ENCODE measurements at places on chromosomes 2 and 18.

DNA sequence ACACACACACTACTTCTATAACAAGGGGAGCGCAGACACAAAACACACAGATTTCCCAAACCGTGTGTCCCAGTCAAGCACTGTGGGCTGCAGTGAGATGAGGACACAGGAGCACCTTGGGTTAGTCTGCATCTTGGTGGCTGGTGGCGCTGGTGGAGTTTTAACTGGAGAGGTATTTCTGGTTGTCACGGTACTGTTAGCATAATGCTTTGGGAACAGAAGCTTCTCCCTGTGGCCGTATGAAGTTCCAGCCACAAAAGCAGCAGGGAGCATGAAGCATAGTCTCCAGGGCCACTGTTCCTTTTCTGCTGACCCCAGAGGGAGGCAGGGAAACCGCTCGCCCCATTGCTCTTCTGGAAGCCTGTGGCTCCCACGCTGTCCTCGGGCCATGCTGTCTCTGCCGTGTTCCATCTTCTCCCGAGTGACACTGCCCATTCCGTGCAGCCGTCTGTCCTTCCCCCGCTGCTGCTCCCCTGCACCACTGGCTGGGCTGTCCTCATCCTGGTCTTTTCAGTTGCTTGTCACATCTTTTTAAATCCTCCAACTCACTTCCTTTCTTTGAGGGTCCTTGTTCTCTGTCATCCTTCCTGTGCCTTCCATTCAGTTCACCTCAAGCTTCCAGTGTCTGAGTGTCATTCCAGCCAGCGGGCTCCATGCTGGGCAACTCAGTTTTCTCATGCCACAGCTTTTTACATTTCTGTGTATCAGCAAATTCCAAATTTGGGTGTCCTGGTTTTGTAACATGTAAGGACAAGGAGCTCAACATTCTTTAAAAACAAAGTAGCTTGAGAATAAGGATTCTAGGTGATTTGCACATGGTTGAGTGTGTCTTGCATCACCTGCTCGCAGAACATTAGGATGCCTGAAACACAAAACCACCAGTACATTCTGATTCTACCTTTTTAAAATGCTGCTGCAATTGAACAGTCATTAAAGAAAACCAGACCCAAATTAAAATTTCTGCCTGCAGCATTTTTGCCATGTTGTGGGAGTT, 125.0 kb downstream of the MTCL1 start:
- no peak for DNase-seq
- H3K4me3 ChIP-seq, result no peak overlapping the region
- no peaks in the 10 kb centered on the region for H3K4me1 ChIP-seq
- no peak overlapping the region for H3K27ac ChIP-seq

DNA sequence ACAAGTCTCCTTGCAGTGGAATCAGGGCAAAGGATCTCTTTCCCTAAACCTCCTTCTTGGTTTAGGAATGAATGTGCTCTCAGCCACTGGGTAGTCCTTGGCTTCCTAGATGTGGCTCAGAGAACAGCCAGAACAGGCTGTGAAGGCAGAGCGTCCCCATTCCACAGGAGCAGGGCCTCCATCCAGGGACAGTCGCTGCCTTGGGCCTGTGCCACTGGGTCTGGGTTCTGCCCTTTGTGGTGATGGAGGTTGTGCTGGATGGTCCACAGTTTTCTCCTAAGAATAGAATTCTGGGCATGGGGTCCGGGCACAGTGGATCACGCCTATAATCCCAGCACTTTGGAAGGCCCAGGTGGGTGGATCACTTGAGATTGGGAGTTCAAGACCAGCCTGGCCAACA, 516.5 kb upstream of the RAB6C start:
- no peaks in the 10 kb centered on the region for H3K36me3 ChIP-seq
- H3K27me3 ChIP-seq, result no peaks in the 10 kb centered on the region
- no peak for DNase-seq
- H3K4me1 ChIP-seq, result no peaks in the 10 kb centered on the region
- no peak overlapping the region for H3K4me3 ChIP-seq

DNA sequence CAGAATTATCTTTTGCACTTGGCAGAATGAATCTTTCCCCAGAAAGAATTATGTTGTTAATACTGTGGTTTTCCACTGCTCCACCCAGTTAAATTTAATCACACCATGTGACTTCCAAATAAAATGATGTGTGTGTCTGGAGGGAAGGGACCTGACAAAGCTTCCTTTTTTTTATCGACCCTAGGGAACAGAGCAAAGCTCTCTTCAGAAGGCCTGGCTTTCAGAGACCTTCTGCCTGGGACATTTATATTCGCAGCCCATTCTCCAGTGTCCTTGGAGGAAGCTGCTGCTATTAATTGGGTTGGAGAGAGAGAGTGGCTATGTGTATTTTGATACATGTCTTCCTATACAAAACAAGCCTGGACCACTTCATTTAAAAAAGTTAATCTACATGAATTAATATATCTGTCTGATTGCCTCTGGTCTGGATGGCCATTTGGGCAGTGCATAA, 233.7 kb downstream of the PRKCE start:
- no peak overlapping the region for H3K27ac ChIP-seq
- H3K4me3 ChIP-seq, result no peak overlapping the region
- DNase-seq, result no peak

- H3K27me3 ChIP-seq, result peaks cover 9% of the 10 kb centered on the region
- H3K4me1 ChIP-seq, result peaks cover 13% of the 10 kb centered on the region
- no peak overlapping the region for H3K27ac ChIP-seq
Observed at GRCh38 chr2:127102521-127103242, 4.3 kb downstream of the BIN1 start.

DNA sequence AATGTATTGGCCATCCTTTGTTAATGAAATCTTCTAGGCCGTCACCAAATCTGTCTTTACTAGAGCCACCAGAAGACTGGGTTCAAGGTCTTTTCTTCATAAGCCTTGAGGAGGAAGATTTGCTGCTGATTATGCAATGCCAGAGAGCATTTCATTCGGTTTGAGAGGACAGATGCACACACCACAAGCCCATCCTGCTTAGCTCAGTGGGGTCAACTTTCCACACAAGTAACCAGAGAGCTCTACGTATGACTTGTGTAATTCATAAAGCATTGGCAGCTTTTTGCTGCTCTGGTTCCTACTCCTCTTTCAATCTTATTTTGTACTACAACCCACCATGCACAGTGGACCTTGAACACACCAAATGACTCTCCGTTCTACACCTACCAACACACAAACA, 106.9 kb downstream of the OSR1 start:
- H3K4me3 ChIP-seq, result no peak overlapping the region
- no peaks in the 10 kb centered on the region for H3K36me3 ChIP-seq
- H3K27ac ChIP-seq, result no peak overlapping the region
- DNase-seq, result no peak

DNA sequence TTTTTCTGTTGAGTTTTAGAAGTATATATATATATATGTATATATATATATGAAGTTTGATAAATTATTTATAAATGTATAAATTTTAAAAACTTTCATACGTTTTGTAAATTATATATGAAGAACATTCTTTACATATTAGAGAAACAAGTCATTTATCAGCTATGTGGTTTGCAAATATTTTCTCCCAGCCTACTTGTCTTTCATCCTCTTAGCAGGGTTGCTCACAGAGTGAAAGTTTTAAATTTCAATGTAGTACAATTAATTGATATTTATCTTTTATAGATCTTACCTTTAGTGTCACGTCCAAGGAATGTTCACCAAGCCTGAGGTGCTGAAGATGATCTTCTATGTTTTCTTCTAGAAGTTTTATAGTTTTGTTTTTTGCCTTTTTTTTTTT, 78.3 kb upstream of the HS6ST1 start:
- no peak overlapping the region for H3K4me3 ChIP-seq
- H3K27ac ChIP-seq, result no peak overlapping the region
- no peaks in the 10 kb centered on the region for H3K4me1 ChIP-seq
- DNase-seq, result no peak

DNA sequence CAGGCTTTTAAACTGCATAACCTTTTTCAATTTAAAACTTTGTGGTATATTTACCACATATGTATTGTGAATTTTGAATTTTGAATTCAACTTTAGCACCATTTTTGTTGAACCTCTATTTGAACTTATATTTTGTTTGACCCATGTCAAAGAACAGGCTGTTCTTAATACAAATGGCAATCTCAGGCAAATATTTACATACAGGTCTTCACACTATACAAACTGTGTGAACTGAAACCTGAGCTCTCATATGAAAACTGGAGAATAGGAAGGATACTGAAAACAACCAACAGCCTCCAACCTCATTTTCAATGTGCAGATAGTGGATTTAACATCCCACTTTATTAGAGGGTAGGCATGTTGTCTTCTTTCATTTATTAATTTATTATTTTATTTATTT, 491.8 kb downstream of the KCNJ3 start:
- H3K4me3 ChIP-seq, result no peak overlapping the region
- no peak for DNase-seq
- no peaks in the 10 kb centered on the region for H3K27me3 ChIP-seq
- no peaks in the 10 kb centered on the region for H3K36me3 ChIP-seq
- H3K4me1 ChIP-seq, result no peaks in the 10 kb centered on the region
- H3K27ac ChIP-seq, result no peak overlapping the region

GRCh38 chr2:9398881-9399780, 24.2 kb downstream of the ITGB1BP1 start:
- no peak overlapping the region for H3K27ac ChIP-seq
- H3K27me3 ChIP-seq, result no peaks in the 10 kb centered on the region
- H3K4me1 ChIP-seq, result peaks cover 3% of the 10 kb centered on the region
- DNase-seq, result no peak
- no peak overlapping the region for H3K4me3 ChIP-seq

DNA sequence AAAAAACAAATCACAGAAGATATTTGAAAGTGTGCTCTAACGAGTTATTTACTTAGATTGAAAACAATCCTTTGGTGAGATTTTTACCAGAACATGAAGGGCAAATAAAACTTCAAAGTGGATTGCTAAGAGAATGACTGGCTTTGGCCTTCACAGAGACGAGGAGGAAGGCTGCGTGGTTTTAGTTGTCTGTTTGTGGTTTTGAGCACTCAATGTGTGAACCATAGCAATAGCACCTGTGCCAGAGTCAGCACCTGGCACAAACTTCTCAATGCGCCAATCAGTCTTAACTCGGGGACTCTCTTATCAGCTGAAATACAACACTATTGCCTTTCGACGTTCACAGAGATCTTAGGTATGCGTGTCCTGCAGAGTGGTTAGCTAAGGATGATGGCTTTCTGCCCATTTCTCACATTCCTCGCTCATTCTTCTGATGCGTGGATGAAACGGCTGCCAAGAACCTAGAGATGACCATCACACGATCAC, 70.0 kb downstream of the MBP start:
- H3K27ac ChIP-seq, result peak overlapping the region; percentile 93
- peaks cover 5% of the 10 kb centered on the region for H3K36me3 ChIP-seq
- peak; percentile 61 for DNase-seq
- no peaks in the 10 kb centered on the region for H3K27me3 ChIP-seq

- DNase-seq, result no peak
- no peak overlapping the region for H3K4me3 ChIP-seq
- H3K27ac ChIP-seq, result no peak overlapping the region
- H3K4me1 ChIP-seq, result no peaks in the 10 kb centered on the region
- H3K27me3 ChIP-seq, result no peaks in the 10 kb centered on the region
Observed at GRCh38 chr18:74155276-74155675, 7.0 kb downstream of the TIMM21 start.

GRCh38 chr2:204161886-204162285, 225.3 kb downstream of the ICOS start:
- H3K4me1 ChIP-seq, result no peaks in the 10 kb centered on the region
- no peaks in the 10 kb centered on the region for H3K27me3 ChIP-seq
- H3K4me3 ChIP-seq, result no peak overlapping the region
- no peak overlapping the region for H3K27ac ChIP-seq

GRCh38 chr2:23235292-23235691, 149.7 kb upstream of the KLHL29 start:
- no peak overlapping the region for H3K4me3 ChIP-seq
- DNase-seq, result no peak
- H3K27me3 ChIP-seq, result no peaks in the 10 kb centered on the region
- H3K36me3 ChIP-seq, result no peaks in the 10 kb centered on the region
- H3K4me1 ChIP-seq, result no peaks in the 10 kb centered on the region
- no peak overlapping the region for H3K27ac ChIP-seq

- no peak for DNase-seq
- H3K36me3 ChIP-seq, result no peaks in the 10 kb centered on the region
- peaks cover 7% of the 10 kb centered on the region for H3K4me1 ChIP-seq
- H3K27me3 ChIP-seq, result no peaks in the 10 kb centered on the region
- no peak overlapping the region for H3K27ac ChIP-seq
Observed at GRCh38 chr2:200708943-200709342, 102.8 kb upstream of the BZW1 start.

DNA sequence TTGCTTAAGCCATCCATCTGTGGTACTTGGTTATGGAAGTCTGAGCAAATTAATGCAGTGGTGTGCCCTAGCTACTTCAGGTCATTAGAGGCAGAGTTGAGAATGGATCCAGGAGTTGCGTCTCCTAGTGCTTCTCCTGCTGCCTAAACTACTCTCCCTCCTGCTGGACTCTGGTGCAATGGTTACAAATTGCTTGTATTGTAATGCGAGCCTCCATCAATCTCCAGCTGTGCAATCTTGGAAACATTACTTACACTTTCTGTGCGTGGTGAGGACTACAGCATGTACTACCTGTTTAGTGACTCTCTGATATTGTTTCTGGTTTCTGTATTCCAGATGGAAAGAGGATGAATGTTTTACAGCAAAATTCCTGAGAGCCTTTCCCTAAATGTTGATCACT, 119.0 kb upstream of the CYRIA start:
- H3K4me1 ChIP-seq, result no peaks in the 10 kb centered on the region
- H3K4me3 ChIP-seq, result no peak overlapping the region
- no peak overlapping the region for H3K27ac ChIP-seq
- DNase-seq, result no peak
- no peaks in the 10 kb centered on the region for H3K36me3 ChIP-seq

GRCh38 chr2:96233880-96234316, 25.3 kb upstream of the STARD7 start:
- no peaks in the 10 kb centered on the region for H3K36me3 ChIP-seq
- H3K27me3 ChIP-seq, result no peaks in the 10 kb centered on the region
- H3K27ac ChIP-seq, result no peak overlapping the region
- no peak overlapping the region for H3K4me3 ChIP-seq

DNA sequence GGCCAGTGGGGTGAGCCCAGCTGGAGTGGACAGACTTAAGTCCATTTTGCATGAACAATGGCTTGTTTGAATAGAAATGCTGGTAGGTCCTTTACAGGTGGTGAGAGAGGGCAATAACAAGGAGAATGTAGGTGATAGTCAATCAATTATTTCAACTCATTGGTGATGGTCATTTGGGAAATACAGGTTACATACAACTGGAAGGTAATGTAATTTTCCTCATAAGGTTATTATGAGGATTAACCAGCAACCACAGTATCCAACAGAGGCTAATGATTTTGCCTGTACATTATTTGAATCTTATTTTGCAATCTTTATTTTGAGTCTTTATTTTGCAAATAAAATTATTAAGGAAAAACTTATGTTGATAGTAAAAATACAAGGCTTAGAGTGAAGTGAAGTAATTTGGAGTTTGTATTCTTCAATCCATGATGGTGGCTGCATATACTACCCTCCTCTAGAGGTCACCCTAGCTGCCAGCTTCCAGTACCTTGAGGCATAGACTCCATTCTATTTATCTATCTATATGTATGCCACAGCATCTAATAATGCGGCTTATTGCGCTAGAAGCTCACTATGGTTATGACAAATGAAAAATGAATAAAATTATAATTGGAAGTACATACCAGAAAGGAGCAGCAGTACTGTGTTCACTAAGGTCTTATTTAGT, 20.5 kb upstream of the HNMT start:
- H3K27ac ChIP-seq, result no peak overlapping the region
- DNase-seq, result no peak
- no peaks in the 10 kb centered on the region for H3K27me3 ChIP-seq
- H3K36me3 ChIP-seq, result no peaks in the 10 kb centered on the region

GRCh38 chr2:9950521-9951271, 797 bp upstream of the GRHL1 start:
- peak; percentile 39 for DNase-seq
- H3K27me3 ChIP-seq, result peaks cover 9% of the 10 kb centered on the region
- H3K36me3 ChIP-seq, result no peaks in the 10 kb centered on the region
- no peak overlapping the region for H3K27ac ChIP-seq
